ENCODE measurements at places on chromosomes 2 and 18.

GRCh38 chr2:138421315-138421970 lies 80.1 kb upstream of the SPOPL start:
- no peak for DNase-seq

DNA sequence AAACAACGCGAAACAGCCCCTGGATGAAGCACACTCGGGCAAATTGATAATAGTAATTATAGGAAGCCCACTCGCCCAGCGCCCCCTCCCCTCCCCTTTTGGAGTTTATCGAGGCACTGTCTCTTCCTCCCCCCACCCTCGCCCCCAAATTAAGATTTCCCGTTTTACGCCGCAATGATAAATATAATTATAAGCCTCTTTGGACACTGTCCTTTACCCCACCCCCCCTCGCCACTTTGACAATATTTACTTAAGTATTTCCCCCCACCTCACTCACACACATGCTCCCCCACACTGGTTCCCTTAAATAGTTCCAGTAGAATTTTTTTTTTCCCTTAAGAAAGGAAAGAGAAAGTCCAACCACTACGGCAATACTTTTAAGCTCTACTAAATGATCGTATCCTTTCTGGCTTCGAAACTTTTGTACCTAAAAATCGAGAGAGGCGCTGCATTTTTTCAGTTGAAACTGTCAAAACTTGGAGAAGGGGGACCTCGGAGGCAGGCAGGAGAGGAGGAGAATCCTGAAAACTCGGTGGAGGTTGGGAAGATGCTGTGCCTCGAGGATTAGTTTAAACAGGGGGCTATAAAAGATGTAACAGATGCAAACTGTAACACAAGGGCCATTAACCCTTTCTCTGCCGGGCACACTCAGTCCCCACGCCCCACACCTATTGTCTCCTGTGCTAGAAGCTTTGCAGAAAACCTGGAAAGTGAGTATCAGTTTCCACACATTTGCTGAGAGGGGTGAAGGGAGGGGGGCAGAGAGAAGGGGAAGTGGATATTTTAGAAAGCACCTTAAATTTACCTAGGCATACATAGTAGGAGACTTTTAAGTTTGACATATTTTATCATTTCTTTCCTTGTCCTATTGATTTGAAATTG lies 1.8 kb downstream of the ZEB2 start:
- no peak for DNase-seq

- peak; percentile 60 for DNase-seq
Measured at GRCh38 chr2:33363325-33364298, 112.8 kb upstream of the RASGRP3 start.

DNA sequence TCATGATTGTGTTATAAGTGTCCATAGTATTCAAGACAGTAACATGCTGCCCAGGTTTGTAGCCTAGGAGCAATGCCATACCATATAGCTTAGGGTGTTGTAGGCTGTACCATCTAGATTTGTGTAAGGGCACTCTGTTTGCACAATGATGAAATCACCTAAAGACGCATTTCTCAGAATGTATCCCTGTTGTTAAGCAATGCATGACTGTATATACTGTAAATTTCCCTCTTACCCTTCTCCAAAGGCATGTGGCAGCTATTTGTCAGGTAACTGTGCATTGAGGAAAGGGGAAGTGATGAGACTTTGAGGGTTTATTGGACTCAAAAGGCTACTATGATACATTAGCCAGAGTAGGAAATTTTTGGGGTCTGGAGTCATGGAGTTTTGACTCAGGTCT lies 180.8 kb downstream of the VAPA start:
- no peak for DNase-seq

DNA sequence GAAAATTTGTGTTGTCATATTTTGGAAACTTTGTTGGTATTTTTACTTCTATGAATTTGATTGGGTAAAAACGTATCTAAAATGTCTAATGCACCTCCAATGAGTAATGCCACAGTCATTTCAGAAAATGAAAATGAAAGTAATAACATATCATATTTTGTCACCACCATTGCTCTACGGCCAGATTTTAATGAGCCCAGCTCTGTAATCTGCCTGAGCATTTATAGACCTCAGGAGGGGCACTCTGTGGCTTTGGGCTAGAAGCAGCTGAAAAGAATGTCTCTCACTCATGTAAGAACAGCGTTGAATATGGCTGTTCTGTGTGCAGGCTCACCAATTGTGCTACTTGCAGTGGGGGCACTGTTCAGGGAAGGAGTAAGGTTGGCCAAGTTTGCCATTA lies 32.7 kb upstream of the ABCA12 start:
- DNase-seq = no peak
